ENCODE measurements at places on chromosomes 7 and 10.

DNA sequence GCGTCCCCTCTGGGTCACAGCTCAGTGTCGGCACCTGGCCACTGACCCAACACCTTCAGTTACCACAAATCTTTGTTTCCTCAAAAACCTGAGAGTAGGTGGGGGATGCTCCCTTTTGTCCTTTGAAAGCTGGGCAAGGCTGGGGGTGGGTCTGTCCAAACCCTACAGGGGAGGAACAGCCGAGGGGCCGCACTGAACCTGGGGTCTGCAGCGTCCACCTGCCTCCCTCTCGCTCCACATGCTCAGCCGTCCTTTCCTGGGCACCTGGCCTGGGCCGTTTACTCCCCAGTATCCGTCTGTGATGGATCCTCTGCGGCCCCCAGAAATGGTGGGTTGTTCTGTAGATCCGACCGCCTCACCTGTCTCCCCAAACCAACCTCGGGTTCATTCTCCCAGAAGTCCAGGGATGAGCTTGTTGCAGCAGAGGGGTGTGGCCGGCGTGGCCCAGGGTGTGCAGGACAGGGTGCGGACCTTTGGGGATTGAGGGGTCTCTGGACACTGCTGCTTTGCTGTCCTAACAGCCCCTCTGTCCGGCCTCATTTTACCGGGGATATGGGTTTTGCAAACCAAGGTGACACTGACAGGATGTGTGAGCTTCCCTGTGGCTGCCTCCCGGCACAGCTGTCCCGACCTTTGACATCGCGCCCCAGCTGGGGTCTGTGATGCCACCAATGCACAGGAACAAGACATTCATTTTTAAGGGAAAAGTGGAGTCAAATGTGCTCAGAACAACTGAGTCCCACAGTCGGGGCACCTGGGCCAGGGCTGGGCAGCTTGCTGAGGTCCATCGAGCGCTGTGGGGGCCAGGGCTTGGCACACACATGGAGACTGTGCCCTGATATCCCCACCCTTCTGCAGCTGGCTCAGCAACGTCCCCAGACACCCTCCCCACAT, 115.9 kb downstream of the VIPR2 start:
- DNase-seq, result no peak

- no peak for DNase-seq
Measured at GRCh38 chr7:42877862-42878261, 34.0 kb downstream of the C7orf25 start.

DNA sequence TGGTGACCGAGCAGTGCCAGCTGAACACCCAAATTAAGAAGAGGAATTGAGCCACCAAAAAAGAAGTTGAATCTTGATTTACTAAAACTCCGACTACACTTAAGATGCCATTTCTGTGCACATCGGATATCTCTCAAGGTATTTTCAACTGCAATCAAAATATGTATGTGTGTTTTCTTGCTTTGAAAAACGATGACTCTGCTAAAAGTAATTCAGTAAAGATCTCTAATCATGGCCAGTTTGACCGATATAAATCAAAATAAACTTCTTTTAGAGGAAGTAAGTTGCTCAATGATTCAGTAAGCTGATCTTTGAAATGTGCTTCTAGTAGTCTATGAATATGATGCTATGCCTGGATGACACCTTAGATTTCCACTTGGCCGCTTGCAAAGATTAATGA, 453.5 kb upstream of the TPK1 start:
- no peak for DNase-seq

DNA sequence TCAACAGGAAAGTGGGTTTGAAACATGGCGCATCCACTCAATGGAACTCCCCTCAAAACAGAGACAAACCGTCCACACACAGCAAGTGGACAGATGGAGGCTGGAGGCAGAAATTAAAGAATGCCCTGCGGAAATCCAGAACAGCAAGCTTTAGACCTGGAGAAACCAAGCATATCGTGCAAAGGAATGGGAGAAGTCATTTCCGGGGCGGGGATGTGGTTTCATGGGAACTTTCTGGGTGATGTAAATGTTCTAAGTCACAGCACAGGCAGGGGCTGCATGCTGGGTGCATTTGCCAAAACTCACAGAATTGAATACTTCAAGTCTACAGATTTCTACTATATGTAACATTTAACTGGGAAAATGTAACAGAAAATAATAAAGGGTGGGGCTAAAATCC, 213.0 kb downstream of the PTPRN2 start:
- DNase-seq, result no peak

All from GM12864 (cell line).